Fibroblast of upper back skin (primary cell): ENCODE measurements at places on chromosomes 7 and 10.

DNA sequence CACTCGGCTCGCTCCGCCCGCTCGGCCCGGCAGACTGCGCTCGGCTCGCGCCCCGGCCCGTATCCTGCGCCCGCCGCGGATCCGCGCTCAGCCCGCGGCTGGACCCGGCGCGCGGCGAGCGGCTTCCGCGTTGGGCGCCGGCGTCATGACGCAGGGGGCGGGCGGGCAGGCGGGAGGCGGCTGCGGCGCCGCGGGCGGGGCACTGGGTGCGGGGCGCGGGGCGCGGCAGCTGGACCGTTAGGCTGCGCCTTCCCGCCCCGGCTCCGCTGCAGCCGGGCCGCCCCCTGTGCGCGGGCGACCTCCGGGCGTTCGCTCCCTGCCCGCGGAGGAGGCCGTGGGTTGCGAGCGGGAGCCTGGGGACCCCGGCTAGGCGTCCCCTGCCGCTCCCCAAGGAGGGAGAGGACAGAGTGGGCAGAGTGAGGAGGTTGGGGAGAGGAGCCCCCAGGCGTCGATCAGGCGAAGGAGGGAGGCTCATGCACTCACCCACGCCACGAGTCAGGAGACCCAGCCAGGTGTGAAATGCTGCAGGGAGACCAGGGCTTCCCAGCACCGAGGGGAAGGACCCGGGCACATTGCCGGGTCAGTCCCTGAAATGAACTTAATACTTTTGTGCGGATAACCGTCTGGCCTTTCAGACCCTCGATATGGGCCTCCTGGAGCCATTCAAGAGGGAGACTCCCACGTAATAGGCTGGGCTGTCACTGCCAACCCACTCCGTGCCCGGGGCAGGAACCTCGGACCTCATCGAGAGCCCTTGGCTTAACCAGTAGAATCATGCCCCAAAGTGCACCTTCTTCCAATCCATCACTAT is at the start of gene PIP4K2A:
Gene PIP4K2A, minus strand, starts transcription at position 100 of the 811 bp plus-strand sequence. CDS start 252 bp downstream, outside the sequence.
- peak; percentile 78 for DNase-seq

DNA sequence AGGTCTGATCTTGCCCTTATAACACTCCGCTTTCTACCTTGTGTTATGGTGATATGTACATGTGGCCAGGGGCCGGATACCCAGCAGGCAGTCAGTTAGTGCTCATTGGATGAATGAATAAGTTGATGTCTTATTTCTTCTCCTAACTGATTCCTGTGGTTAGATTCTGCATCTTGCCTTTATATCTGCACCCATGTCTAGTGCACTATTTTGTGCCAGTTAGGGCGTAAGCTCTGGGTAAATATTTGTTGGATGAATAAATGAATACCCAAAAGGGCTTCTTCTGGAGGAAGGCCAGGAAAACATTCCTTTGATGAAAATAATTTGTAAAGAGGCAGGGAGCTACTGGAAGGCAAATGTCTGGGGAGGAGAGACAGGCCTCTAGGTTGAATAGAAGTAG is 148.2 kb downstream of the CHN2 start:
- DNase-seq = peak; percentile 32

- no peak for DNase-seq
Measured at GRCh38 chr7:150835702-150836280, 16.5 kb upstream of the AOC1 start.

DNA sequence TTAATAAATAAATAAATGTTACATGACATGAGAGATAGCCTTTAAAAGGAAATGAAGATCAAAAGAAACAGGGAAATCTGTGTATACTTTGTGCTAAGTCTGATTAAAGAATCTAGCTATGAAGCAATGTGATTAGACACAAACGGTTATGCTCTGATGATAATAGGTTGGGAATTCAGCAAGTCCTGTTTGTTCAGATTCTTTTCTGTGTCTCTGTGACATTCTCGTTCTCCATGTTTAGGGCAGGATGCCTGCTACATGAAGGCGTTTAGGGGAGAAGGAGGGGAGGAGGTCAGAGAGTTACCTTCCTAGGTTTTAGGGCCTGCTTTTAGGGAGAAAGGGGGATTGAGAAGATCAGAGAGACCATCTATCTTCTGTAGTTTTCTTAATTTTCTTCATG is 555.3 kb downstream of the DNAJB9 start:
- DNase-seq = no peak

GRCh38 chr10:113103131-113103840 is 153.2 kb downstream of the TCF7L2 start:
- DNase-seq = peak; percentile 79

DNA sequence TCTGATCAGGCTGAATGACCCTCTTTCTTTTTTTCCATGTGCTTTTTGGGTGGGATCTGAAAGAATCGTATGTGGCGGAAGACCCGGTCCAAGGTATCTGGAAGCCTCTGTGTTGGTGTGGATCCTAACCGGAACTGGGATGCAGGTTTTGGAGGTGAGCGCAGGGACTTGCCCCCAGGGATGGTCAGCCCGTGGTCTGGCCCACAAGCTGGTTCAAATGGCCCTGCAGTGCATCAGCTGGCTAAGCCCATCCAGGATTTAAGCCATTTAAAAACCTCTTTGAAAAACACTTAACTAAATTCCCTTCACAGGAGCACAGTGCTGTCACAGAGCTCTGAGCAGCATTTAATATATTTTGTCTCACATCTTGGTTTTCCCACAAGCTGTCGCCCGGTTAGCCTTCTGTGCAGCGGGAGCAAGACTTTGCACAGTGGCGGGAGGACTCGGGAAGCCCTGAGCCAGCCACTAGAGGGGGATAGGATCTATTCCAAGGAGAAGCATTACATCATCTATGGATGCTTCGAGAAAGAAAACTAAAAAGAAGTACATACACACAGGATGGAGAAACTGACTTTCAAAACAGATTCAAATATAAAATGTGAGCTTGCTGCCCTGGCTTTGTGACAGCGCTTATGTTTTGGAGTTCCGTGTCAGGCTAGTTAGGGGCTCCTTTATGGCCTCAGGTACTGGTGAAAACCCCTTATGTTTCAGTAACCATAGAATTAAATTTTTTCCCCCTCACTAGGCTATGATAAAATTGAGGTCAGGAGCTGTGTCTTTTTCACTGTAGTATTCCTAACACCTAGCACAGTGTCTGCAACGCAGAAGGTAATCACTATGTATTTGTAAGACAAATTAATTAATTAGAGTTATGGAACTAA is 11.3 kb downstream of the CPA2 start:
- DNase-seq = peak; percentile 78

GRCh38 chr10:33886299-33886698 is 551.8 kb upstream of the NRP1 start:
- DNase-seq = no peak

- no peak for DNase-seq
Measured at GRCh38 chr7:155313096-155313495, 15.4 kb downstream of the INSIG1 start.

DNA sequence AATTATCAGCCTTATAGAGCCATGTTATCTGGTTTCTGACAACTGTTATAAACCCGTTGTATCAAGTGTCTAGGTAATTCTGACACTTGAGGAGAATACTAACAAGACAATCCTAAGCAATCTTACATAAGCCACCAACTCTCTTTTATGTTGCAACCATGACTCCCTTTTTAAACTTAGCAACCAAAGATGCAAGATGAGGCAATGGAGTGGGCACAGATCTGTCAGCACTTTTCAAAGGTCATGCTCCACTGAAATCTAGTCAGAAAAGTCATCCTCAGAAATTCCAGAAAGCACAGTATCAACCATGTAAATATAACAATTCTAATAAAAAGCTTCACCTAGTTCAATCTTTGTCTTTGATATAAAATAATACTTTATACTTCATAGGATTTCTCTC is 77.0 kb upstream of the SEMA3A start:
- no peak for DNase-seq

DNA sequence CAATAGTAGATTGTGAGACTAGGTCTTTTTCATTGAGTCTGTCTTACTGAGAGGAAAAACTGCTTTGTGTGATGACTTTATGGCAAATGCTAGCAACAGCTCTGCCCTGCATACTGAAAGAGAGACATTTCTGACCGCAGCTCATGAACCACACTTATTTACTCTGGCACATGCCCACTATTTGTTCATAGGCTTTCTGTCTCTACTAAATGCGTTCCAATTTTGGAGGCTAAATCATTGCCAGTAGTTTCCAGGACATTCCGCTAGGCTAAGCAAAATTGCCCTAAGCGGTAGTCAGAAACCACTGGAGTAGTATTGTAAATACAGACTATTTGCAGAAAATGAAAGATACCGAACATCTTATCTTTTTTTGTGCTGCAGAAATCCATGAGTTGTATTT is 55.6 kb upstream of the DLX6 start:
- no peak for DNase-seq

DNA sequence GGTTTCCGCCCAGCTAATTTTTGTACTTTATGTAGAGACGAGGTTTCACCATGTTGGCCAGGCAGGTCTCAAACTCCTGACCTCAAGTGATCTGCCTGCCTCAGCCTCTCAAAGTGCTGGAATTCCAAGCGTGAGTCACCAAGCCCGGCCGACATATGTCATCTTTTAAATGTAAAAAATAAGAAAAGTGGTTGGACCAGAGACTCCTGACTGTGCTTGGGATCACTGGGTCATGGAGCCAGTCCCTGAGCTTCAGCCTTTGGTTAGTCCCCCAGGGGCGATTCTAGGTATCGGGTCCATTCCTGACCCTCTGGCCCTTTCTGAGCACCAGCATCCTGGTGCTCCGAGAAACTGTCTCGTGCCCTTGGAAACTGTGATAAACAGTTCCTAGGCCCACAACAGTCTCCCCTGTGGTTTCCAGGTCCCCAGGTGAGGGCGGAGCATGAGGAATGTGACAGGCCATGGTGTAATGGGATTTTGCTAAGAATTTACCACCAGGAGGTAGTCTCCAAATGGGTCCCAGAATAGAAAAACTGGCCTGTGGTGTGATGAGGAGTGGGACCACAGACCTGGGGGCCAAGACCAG is 32.8 kb downstream of the UBTD1 start:
- DNase-seq = peak; percentile 32

DNA sequence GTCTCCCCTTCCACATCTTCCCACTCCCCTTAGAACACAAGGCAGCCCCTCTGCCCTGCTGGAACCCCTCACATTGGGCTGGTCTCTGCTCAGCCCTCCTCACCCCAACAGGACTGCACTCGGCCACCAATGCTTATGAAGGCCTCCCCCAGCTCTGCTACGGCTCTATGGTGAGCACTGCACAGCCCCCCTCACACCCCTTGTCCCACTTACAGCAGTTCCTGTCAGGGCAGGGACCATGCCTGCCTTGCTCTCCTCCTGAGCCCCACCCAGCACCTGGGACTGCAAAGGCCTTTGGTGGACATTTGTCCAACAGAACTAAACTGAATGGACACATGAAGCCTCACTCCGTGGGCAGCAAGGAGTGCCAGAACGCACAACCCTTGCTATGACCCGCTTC is 171.9 kb downstream of the GRID1 start:
- DNase-seq = no peak

DNA sequence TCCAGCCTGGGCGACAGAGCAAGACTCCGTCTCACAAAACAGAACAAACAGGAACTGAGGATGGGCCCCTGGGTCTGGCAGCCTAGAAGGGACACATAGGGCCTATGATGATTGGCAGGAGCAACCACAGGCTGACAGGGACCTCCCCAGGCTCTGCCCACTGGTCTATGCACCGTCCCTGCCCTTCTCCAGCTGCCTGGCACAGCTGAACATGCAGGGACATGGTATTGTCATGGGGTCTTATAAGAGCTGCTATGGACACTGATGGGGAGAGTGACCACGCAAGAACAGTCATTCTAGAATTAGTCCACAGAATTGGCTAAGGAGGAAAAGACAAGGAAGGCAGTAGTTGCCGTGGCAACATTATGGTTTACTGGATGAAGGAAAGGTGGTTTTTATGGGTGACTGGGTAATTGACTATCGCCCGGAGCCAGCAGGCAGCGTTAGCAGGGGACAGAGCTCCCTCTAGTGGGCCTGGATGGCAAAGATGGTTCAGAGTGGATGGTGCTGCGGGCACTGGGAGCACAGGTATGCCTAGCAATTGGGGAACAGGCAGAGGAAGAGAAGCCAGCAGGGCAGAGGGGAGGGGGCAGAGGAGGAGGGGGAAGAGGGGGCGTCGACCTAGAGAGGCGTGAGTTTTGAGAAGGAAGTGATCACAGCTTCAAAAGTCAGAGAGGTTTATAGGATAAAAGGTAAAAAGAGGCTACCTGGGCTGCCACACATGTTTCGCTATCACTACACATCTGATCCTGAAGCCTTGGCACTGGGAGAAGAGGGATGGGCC is 7.8 kb upstream of the TRIM56 start:
- DNase-seq = peak; percentile 69

- no peak for DNase-seq
Measured at GRCh38 chr10:65319493-65319892, 1606.3 kb upstream of the LRRTM3 start.

DNA sequence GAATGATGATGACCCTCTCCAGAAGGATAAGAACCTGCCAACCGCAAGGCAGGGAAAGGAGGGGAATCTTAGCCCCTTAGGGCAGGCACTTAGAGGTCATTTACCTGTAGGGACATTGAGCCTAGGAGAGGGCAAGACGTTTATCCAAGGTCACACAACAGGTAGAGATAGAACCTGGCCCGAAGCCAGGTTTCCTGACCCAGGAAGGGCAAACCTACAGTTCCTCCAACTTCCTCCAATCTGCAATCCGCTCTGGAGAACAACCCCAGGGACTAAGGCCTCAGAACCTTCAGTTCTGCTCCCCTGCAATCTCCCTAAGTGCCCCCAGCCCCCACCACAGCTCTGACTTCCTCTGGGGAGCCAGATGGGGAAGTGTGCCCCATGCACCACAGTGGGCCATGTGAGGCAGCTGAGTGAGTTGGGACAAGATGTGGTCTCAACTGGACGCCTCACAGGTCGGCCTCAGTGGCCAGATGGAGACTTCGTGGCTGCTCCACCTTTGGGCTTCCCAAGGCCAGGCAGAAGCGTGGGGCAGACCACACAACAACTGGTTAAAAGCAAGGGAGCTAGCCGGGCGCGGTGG is 1.4 kb upstream of the PSAP start:
- DNase-seq = no peak

DNA sequence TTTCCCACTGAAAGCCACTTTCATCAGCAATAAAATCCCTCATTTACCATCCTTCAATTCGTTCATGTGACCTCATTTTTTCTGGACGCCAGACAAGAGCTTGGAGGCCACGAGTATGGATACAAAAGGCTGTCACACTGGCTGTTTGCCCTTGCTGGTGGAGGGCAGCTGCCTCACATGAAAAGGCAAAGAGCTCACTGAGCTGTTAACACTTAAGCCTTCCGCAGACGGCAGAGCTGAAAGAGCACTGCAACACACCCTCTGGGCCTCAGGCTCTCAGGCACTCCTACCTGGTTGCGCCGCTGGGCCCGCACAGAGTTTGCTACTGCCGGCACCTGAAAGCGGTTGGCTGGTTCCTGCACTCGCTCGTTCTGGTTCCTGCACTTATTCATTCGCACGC is 193.5 kb downstream of the CFTR start:
- no peak for DNase-seq

DNA sequence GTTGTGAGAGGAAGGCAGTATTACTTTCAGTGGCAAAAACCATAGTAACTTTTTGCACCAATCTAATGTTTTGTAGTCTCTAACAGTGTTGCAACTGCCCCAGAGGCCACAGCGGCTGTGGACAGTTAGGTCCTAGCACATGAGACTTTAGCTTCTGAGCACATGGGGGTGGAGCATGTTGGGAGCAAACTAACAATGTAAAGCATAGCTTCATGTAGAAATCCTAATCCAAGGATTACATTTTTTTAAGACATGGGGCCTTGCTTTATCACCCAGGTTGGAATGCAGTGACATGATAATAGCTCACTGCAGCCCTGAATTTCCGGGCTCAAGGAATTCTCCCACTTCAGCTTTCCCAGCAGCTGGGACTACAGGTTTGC is 49.0 kb downstream of the LAMB1 start:
- no peak for DNase-seq

- DNase-seq = no peak
Measured at GRCh38 chr10:70843776-70844489, 28.2 kb downstream of the SGPL1 start.

- DNase-seq = peak; percentile 27
Measured at GRCh38 chr7:99371376-99371920, 3.1 kb upstream of the ARPC1B start.
